ENCODE measurements at places on chromosomes 11 and 22.

- no peaks in the 10 kb centered on the region for H3K4me1 ChIP-seq
- DNase-seq, result no peak
- H3K36me3 ChIP-seq, result no peaks in the 10 kb centered on the region
- no peaks in the 10 kb centered on the region for H3K27me3 ChIP-seq
- no peak overlapping the region for H3K27ac ChIP-seq
Measured at GRCh38 chr11:75035911-75036565, 47.3 kb downstream of the NEU3 start.

DNA sequence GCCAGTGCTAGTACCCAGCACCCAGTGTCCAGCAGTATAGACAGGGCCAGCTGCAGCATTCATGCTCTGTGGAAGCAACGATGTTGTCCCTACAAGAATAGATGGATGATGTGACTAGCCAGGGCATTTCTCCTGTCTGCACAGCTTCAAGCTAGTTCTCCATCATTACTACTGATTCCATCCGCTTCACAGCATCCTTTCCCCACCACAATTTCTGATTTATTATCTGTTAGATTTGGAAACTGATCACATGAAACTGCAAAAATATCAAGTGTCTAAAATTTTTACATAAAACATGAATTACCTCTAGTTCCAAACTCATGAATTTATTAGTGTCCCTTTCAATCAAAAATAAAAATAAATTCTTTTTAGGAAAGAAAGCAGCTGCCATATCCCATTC, 138.9 kb upstream of the POU2AF2 start:
- no peaks in the 10 kb centered on the region for H3K27me3 ChIP-seq
- no peak overlapping the region for H3K4me3 ChIP-seq
- no peak overlapping the region for H3K27ac ChIP-seq
- no peaks in the 10 kb centered on the region for H3K4me1 ChIP-seq

DNA sequence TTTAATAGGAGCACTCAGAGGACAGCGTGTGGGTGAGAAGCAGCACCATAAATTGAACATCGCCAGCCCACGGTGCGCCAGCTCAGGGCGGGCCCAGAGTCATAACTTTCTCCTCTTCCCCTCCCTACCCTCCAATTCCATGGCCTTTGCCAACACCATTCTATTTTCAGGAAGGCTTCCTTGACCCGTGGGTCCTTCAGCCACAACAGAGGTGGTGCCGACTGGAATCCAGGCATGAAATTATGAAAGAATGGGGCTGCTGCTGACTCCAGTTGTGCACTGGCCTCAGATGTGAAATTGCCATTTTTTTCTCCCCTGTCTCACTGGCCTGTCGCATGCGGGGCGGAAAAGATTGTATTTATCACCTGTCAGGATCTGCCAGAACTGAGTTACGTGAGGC, 345.9 kb downstream of the MIAT start:
- H3K4me3 ChIP-seq, result no peak overlapping the region
- H3K27me3 ChIP-seq, result no peaks in the 10 kb centered on the region
- no peaks in the 10 kb centered on the region for H3K36me3 ChIP-seq
- no peak overlapping the region for H3K27ac ChIP-seq

- no peak overlapping the region for H3K4me3 ChIP-seq
- DNase-seq, result no peak
- H3K27ac ChIP-seq, result no peak overlapping the region
- H3K4me1 ChIP-seq, result no peaks in the 10 kb centered on the region
- H3K36me3 ChIP-seq, result no peaks in the 10 kb centered on the region
Measured at GRCh38 chr22:24416095-24416494, 11.3 kb upstream of the ADORA2A start.

- no peak overlapping the region for H3K27ac ChIP-seq
- DNase-seq, result no peak
- H3K4me3 ChIP-seq, result no peak overlapping the region
- H3K27me3 ChIP-seq, result no peaks in the 10 kb centered on the region
- H3K36me3 ChIP-seq, result no peaks in the 10 kb centered on the region
Measured at GRCh38 chr11:69468221-69468620, 13.2 kb upstream of the LINC01488 start.

DNA sequence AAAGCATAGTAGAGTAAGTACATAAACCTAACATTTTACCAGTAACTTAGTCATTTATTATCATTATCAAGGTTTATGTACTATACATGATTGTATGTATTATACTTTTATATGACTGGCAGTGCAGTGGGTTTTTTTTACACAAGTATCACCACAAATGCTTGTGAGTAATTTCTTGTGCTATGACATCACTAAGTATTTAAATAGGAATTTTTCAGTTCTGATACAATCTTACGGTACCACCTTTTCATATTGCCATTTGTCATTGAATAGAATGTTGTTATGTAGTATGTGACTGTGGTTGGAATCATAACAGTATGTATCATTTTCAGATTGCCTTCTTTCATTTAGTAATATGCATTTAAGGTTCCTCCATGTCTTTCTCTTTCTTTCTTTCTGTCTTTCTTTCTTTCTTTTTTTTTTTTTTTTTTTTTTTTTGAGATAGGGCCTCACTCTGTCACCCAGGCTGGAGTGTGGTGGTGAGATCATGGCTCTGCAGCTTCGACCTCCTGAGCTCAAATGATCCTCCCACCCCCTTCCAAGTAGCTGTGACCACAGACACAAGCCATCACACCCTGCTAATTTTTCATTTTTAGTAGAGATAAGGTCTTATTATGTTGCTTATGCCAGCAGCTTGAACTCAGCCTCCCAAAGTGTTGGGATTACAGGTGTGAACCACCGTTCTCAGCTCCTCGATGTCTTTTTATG, 18.6 kb downstream of the ATM start:
- no peaks in the 10 kb centered on the region for H3K36me3 ChIP-seq
- no peak overlapping the region for H3K4me3 ChIP-seq
- no peak for DNase-seq
- no peaks in the 10 kb centered on the region for H3K4me1 ChIP-seq

GRCh38 chr11:57868491-57868890, 106.9 kb downstream of the CTNND1 start:
- H3K36me3 ChIP-seq, result no peaks in the 10 kb centered on the region
- no peaks in the 10 kb centered on the region for H3K27me3 ChIP-seq
- H3K27ac ChIP-seq, result no peak overlapping the region
- no peak overlapping the region for H3K4me3 ChIP-seq

DNA sequence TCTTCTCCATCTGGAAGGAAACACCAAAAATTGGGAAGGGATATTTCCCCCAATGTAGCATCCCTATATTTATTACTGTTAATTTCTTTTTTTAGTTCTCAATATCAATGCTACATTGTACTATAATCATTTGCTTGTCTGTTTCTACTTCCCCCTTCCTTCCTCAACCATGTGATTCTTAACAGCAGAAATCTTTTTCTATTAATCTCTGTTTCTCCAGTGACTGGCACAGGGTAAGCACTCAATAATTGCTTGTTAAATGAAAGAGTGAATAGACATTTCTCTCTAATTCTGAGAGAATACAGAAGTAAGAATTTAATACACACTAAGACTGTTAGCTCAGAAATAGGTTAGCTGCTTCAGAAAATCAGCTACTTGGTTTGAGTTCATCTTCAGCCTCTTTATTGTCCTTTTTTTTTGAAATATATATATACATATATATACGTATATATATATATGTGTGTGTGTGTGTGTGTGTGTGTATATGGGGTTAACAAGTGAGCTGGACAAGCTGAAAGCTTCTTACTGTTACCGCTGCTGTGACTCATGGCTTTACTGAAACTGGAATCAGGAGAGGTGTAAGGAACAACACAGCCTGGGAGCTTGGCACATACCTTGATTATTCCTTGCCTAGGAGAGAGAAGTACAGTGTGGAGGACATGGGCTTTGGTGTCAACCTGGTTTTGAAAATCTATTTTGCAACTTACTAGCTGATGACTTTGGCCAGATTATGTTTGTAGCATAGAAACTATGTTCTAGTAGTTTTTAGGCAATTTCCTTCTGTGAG, 26.2 kb upstream of the PDE3B start:
- no peak overlapping the region for H3K27ac ChIP-seq
- no peak overlapping the region for H3K4me3 ChIP-seq
- H3K27me3 ChIP-seq, result no peaks in the 10 kb centered on the region
- no peak for DNase-seq

GRCh38 chr11:65107751-65108468, 3.8 kb upstream of the TM7SF2 start:
- H3K27me3 ChIP-seq, result no peaks in the 10 kb centered on the region
- H3K4me1 ChIP-seq, result peaks cover 24% of the 10 kb centered on the region
- no peak overlapping the region for H3K4me3 ChIP-seq
- no peak overlapping the region for H3K27ac ChIP-seq
- H3K36me3 ChIP-seq, result no peaks in the 10 kb centered on the region

GRCh38 chr11:128884703-128885338, 6.3 kb upstream of the KCNJ5 start:
- H3K4me1 ChIP-seq, result no peaks in the 10 kb centered on the region
- no peak overlapping the region for H3K27ac ChIP-seq
- peaks cover 2% of the 10 kb centered on the region for H3K27me3 ChIP-seq
- H3K36me3 ChIP-seq, result no peaks in the 10 kb centered on the region

- H3K27ac ChIP-seq, result no peak overlapping the region
- no peak for DNase-seq
- no peaks in the 10 kb centered on the region for H3K36me3 ChIP-seq
- H3K4me3 ChIP-seq, result no peak overlapping the region
- H3K4me1 ChIP-seq, result no peaks in the 10 kb centered on the region
- H3K27me3 ChIP-seq, result no peaks in the 10 kb centered on the region
Measured at GRCh38 chr11:117204283-117205080, 5.3 kb downstream of the TAGLN start.

DNA sequence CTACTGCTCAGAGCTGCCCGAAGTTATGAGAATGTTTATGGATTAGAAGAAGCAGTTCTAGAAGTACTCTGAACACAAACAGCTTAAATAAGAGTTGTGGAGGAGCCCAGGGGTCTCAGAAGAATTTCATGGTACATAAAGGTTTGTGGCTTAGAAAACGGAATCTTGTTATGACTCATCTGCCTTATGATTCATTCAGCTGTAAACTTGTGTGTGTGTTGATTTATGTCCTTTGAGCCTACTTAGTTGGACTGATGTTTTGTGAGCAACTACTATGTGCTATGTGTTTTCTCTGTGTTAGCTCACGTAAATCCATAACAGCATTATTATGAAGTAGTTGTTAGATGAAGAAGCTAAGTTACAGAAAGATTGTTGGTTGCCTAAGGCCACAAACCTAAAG, 203.7 kb downstream of the PGR start:
- no peak for DNase-seq
- H3K4me1 ChIP-seq, result no peaks in the 10 kb centered on the region
- no peaks in the 10 kb centered on the region for H3K27me3 ChIP-seq
- no peak overlapping the region for H3K4me3 ChIP-seq
- no peak overlapping the region for H3K27ac ChIP-seq

GRCh38 chr11:9826390-9826789, 162.5 kb downstream of the SWAP70 start:
- no peaks in the 10 kb centered on the region for H3K4me1 ChIP-seq
- DNase-seq, result no peak
- no peaks in the 10 kb centered on the region for H3K27me3 ChIP-seq
- H3K27ac ChIP-seq, result no peak overlapping the region

GRCh38 chr22:34294986-34295385, 374.7 kb upstream of the LARGE1 start:
- no peaks in the 10 kb centered on the region for H3K27me3 ChIP-seq
- H3K36me3 ChIP-seq, result no peaks in the 10 kb centered on the region
- H3K4me1 ChIP-seq, result no peaks in the 10 kb centered on the region
- DNase-seq, result no peak

- no peak overlapping the region for H3K4me3 ChIP-seq
- no peak for DNase-seq
- peaks cover 36% of the 10 kb centered on the region for H3K4me1 ChIP-seq
- no peaks in the 10 kb centered on the region for H3K36me3 ChIP-seq
- no peak overlapping the region for H3K27ac ChIP-seq
Measured at GRCh38 chr11:46240861-46241260, 36.6 kb upstream of the CREB3L1 start.

DNA sequence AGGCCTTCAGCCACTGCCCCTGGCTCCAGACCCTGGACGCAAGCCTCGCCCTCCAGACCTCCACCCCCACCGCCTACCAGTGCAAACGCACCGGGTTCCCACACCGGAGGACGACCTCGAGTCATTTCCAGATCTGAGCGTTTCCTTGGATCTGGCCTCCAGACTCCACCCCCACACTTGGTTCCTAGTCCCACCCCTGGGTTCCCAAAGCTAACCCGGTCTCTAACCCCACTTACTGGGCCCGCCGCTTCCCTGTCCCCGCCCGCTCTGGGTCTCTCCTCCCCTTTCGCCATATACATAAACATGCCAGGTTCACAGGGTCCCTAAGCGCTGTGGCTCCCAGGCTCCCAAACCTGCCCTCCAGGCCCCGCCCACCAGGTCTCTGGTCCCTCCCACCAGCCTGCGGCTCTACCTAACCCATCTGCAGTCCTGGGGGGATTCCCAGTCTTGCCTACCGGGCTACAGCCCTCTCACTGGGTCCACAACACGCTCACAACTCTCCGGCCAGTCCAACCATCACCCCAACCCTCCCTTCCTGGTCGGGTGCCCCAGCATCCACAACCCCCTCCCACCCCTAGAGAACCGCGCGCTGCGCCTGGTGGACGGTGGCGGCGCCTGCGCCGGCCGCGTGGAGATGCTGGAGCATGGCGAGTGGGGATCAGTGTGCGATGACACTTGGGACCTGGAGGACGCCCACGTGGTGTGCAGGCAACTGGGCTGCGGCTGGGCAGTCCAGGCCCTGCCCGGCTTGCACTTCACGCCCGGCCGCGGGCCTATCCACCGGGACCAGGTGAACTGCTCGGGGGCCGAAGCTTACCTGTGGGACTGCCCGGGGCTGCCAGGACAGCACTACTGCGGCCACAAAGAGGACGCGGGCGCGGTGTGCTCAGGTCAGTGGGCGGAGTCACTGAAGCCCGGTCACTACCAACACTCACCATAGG, 36.7 kb downstream of the CD6 start:
- no peaks in the 10 kb centered on the region for H3K36me3 ChIP-seq
- no peak overlapping the region for H3K27ac ChIP-seq
- no peaks in the 10 kb centered on the region for H3K27me3 ChIP-seq
- peaks cover 17% of the 10 kb centered on the region for H3K4me1 ChIP-seq

- H3K27ac ChIP-seq, result no peak overlapping the region
- H3K4me3 ChIP-seq, result no peak overlapping the region
- H3K4me1 ChIP-seq, result no peaks in the 10 kb centered on the region
- no peak for DNase-seq
- no peaks in the 10 kb centered on the region for H3K27me3 ChIP-seq
Measured at GRCh38 chr22:33962409-33962808, 42.1 kb upstream of the LARGE1 start.

DNA sequence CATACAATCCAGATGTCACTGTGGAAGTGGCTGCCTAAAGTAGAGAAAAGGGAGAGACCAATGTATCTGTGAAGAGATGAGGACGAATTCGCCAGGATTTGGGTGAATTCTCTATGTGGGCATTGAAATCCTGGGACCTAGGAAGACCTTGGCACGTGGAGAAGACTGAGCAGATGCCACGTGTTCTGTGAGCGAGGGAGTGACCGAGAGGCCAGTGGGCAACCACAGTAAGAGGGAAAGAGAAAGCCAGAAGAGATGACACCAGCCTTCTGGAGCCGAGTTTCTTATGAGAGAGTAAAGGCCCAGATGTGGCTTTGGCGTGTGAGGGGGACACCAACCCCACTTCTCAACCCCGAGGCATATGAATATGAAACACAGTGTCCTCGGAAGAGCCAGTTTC, 228.1 kb downstream of the BUD13 start:
- no peak overlapping the region for H3K27ac ChIP-seq
- no peaks in the 10 kb centered on the region for H3K27me3 ChIP-seq
- H3K4me3 ChIP-seq, result no peak overlapping the region
- peak; percentile 2 for DNase-seq
- no peaks in the 10 kb centered on the region for H3K4me1 ChIP-seq

- no peaks in the 10 kb centered on the region for H3K27me3 ChIP-seq
- no peaks in the 10 kb centered on the region for H3K4me1 ChIP-seq
- H3K27ac ChIP-seq, result no peak overlapping the region
Measured at GRCh38 chr11:104333977-104334376, 170.0 kb upstream of the PDGFD start.
